Aorta (tissue), 5 donors: ENCODE measurements at places on chromosomes 2 and 18.
A peak's percentile ranks its signal among the peaks of the same experiment; 100 is the strongest.

GRCh38 chr18:10566390-10566789 is 40.6 kb downstream of the NAPG start:
- no peak for DNase-seq

GRCh38 chr2:47641366-47641765 is 141.6 kb upstream of the MSH6 start:
- DNase-seq = no peak

DNA sequence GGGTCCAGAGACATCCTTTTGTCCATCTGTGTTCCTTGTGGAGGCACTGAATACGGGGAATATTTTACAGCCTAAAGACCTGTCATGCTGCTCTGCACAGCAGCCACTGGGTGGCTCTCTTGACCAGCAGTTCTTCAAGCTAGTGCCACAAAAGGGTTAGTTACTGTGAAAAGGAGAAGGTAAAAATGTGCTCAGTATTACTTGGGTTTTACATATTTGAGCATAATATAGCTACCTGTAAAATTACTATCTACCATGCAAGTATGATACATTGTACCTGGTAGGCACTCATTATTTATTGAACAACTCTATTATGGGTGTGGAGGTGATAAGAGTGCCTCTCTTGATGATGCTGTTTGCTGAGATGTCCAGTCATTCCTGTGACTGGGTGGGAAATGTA is 23.6 kb downstream of the FZD5 start:
- DNase-seq = peak; percentile 50

DNA sequence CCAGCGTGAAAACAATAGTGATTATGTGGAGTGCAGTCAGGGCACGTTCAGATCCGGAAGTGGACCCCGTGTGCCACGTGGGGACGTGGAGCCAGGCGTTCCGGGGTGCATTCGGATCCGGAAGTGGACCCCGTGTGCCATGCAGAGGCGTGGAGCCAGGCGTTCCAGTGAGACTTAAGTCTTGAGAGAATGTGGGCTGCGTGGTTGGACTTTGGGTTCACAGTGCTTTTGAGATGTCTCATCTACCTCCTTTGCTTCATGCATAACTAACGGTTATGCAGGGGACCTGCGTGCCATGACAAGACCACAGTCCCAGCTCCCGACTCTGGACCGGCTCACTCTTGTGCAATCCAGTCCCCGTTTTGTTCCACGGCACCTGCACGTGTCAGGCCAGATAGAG is 28.8 kb downstream of the CTDP1 start:
- no peak for DNase-seq
